ENCODE measurements at places on chromosomes 16 and 17.

- DNase-seq: no peak
Measured at GRCh38 chr16:84040823-84041820, 1.5 kb downstream of the SLC38A8 start.

DNA sequence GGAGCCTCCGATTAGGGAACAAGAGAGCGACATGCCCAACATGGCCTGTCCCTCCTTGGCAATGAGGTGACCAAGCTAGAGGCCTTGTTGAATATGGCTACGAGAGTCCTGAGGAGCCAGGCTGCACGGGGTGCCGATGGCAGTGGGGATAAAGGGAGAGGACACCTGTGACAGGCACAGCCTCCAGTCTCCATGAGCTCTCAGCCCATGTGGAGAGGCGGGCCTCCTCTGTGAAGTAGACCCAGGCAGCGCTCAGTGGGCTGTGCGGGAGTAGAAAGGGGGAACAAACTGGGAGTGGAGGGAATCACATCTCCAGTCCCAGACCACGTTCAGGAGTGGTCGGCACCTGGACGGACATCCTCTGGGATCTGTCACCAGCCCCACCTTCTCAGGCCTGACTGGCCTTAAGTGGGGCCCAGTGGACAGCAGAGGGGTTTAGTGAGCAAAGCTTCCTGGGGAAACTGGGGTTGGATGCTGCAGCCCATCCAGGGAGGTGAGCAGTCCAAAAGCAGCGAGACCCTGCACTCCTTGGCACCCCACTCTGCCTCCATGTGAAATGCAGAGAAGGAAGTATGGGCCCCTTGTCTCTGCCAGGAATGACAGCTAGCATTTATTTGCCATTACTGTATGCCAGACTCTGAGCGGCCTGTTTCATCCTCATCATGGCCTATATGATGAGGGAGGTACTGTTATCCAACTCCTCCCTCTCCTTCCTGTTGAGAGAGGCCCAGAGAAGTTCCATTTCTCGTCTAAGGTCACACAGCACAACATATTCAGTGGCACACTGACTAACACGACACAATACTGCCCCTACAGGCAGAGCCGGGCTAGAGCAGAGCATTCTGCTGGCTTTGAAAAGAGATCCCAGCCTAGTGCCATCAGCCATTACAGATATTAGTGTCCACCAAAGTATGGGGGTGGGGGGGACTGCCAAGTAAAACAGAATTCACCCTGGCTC is 4.5 kb upstream of the TMEM92 start:
- DNase-seq: peak; percentile 19

DNA sequence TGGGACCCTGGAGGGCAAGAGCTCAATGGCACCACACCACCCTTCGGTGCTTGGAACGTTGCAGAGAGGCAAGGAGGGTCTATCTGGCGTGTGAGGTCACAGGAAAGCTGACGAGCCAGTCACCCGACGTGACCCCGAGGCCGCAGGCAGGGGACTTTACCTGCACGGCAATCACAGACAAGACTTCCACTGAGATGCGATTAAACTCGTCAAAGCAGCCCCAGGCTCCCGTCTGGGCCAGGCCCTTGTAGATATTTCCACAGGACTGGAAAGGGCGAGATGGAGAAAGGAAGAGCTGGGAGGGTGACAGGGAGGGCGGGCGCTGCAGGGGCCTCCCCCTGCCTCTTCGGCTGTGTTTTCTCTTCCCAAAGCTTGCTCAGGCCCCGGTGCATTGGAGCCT is 78.3 kb downstream of the DNAH17 start:
- no peak for DNase-seq

DNA sequence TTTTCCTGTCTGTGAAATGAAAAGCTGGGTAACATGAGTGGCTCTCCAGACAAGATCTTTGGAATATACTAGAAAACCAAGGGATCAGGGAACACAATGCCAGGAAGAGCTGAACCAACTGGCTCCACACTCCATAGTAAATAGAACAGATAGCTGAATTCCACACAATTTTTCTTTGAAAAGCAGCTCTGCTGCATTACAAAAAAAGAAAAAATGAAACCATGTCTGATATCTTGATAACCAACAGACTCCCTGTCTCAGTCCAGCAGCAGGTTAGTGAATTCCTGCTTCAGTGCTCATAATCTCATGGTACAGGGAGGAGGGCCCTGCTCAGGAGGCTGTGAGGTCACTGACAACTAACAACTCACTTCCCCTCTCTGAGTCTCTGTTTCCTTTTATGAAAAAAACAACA is 97.1 kb downstream of the CDH11 start:
- no peak for DNase-seq

DNA sequence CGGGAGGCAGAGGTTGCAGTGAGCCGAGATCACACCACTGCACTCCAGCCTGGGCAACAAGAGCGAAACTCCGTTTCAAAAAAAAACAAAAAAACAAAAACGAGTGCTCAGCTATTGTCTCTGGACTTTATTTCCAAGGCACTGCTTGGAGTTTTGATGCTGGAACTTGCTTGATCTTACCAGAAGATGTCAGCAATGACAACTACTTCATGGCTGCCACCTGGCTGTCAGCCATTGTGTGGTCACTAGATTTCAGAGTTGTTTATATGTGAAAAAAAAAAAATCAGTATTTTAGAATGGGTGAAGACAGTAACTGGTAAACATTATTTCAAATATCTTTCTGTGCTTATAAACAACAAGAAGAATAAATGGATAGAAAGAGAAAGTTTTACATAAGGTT is 26.3 kb upstream of the OR4D1 start:
- no peak for DNase-seq

- no peak for DNase-seq
Measured at GRCh38 chr17:66276328-66276937, 26.0 kb upstream of the PRKCA start.

DNA sequence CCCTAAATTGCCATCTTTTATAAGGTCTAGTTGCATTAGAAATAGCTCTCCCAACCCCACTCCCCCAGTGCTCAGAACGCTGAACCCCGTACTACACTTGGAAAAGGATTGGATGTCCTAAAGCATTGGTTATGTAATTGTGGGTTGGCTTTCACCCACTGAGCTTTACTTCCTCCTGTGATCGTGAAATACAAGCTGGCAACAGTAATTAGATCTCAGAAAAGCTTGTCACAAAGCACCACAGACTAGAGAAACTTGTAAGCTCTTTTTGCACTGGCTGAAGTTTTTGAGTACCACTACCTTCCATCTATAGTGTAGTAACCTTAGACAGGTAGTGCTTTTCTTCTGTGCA is 54.4 kb downstream of the SIAH1 start:
- DNase-seq: no peak

GRCh38 chr17:49440581-49440980 is 25.9 kb upstream of the PHB1 start:
- DNase-seq: no peak

GRCh38 chr16:69277413-69277812 is 33.7 kb upstream of the VPS4A start:
- no peak for DNase-seq

- no peak for DNase-seq
Measured at GRCh38 chr16:87470332-87470731, 22.5 kb downstream of the ZCCHC14 start.

DNA sequence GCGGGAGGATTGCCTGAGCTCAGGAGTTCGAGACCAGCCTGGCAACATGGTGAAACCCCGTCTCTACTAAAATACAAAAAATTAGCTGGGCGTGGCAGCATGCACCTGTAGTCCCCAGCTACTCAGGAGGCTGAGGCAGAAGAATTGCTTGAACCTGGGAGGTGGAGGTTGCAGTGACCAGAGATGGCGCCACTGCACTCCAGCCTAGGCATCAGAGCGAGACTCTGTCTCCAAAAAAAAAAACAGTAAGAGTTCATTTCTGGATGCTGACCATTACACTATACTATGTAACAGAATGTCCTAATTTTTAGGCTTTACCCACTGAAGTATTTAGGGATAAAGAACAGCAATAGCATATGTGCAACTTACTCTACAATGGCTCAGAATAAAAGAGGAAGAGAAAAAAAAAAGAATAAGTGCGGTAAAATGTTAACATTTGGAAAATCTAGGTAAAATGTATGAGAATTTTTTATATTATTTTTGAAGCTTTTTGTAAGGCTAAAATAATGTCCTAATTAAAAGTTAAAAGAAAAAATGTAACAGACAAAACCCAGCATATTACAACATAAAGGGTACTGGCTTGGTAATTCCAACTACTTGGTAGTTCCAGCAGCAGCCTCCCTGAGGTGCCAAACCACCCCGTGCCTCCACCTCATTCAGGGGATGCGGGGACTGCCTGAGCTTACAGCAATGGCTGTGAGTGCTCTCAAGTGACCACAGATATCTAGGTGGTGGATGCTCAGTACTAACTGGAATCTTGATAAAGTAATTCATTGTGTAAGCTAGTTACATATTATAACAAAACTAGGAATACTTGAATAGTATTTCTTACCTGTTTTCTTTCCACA is 10.9 kb downstream of the COPS3 start:
- DNase-seq: no peak

DNA sequence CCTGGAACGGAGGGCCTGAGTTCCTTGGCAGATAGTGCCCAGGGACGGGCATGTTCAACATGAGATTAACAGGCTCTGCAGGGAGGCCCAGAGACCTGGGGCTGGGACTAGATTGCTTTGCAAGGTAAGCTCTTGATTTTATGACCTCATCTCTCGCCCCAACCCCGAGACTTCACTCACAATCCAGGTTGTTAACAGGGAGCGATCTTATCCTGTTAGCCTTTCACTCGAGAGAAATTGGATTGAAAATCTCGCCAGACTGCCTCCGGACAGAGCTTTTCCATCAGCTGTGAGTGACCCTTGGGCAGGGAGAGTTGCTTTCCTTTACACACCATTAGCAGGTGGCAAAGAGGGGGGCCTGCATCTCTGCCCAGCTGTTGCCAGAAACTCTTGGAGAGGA is 521.7 kb upstream of the EEF2KMT start:
- DNase-seq: no peak

GRCh38 chr17:48102798-48103715 is 1.8 kb upstream of the CBX1 start:
- no peak for DNase-seq

- DNase-seq: no peak
Measured at GRCh38 chr17:58330538-58330996, 2.0 kb upstream of the TSPOAP1 start.

- no peak for DNase-seq
Measured at GRCh38 chr17:72943826-72944689, 148.4 kb downstream of the SLC39A11 start.

- DNase-seq: no peak
Measured at GRCh38 chr16:19936441-19936840, 51.8 kb upstream of the GPRC5B start.

DNA sequence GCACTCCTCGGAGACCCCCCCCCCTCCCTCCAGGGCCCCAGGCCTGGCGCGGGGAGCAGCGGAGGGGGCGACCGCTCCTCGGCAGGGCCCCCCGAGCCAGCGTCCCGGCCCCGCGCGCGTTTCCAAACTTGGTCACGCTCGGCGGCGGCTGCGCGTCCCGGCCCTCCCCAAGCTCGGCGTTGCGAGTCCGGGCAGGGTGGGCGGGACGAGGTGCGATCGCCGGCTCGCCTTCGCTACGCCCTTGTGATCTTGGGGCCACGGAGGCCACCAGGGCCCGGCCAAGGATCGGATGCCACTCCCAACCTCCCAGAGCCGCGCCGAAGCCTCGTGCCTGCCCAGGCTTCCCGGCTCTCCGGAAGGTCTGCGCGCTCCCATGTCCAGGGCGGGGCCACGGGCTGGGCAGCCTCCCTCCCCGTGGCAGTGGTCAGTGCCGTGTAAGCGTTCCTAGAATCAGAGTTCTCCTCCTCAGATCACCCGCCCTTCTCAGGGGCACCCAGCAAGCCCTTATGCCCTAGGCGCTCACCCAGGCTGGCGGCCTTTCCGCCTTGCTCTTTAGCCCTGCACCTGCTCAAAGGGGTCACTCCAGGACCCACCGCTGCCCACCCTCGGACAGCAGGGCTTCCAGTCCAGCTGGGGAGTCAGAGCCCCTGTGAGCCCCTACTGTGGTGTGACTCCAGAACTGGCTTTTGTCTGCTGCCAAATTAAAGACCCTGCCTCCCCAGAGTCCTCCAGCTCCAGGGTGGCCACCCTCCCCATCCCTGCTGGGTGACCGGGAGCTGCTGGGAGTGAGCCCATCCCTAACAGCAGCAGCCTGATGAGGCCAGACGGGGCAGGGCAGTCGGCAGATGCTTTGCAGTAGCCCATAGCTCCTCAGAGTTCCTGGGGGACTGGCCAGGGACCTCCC is 12.2 kb upstream of the MRPS23 start:
- DNase-seq: no peak

DNA sequence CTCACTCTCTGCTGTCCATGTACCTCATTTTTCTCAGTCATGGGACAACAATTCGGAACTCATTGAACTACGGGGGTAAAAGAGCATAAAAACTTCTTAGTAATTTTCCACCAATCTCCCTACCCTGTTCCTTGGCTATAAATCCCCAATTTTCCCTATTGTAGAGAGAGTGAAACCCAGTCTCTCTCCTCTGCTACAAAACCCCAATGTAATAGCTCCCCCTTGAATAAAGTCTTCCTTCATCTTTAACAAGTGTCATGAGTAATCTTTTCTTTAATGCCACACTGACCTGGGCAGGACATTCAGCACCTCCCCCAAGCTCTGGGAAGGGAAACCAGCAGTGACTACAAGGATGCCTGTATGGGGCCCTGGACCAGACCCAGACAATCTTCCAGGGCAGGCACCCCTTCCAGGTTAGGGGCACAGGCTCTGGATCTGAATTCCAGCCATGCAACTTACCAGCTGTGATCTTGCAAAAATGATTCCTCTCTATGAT is 10.2 kb upstream of the EIF1 start:
- peak; percentile 45 for DNase-seq

DNA sequence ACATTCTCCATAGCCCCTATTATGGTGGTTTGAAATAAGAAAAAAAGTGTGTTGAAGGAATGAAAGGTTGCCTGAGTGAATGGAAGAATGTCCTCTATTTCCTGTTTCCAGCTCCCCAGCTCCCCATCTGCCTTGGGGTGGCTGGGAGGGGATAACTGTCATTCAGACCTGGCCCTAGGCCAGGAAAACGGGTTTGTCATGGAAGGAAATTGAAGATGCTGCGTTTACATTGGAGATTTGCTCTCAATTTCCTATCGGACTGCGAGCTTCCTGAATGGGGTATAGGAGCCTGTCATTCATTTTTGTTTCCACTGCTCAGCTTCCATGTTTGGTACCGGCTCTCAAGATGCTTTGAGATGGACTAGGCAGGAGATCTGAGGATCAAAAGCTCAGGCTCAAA is 2.2 kb upstream of the FZD2 start:
- DNase-seq: no peak
